AG04450 (cell line): ENCODE measurements at places on chromosomes 6 and 20.

GRCh38 chr20:61878478-61879302 lies 187.0 kb downstream of the TAF4 start:
- DNase-seq = no peak

- no peak for DNase-seq
These were observed 80.5 kb downstream of the CEBPB start for GRCh38 chr20:50271176-50271575.

DNA sequence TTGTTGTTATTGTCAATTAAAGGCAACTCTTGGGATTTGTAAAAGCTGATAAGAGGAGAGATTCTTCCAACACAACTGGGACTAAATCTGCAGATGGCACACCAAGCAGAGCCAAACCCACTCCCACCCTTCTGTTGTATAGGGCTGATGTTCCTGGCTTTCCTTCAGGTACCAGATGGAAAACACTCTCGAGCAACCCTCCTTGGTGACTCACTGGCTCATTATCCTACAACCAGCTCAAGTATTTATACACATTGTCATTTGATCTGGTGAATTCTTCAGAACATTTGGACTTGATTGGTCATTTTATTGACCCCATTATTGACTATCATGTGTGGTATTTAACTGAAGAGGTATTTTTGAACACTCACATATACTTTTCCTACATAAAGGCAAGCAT lies 190.3 kb upstream of the PCSK2 start:
- DNase-seq = no peak

DNA sequence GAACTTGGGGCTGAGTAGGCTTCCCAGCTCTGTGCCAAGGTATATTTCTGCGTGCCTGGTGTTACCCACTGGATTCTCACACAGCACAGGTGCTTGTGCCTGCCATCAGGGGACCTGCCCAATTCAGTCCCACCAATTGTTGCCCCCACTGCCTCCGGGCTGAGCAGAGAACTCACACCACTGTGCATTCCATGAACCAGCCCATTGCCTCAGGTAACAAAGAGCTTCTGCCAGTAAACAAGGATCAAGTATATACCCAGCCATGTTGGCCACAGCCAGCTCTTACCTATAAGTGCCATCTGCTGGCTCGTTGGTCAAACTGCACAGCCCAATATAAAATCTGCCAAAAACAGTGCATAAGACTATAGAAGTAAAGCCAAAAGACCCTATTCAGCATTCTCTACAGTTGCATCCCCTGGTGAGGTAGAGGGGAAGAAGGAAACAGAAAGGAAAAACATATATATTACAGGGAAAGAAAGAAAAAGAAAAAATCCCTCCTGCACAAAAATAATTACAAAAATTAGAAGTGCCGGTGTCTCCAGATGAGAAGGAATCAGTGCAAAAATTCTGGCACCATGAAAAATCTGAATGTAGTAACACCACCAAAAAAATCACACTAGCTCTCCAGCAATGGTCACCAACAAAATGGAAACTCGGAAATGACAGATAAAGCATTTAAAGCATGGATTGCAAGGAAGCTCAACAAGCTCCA lies 241.4 kb downstream of the IBTK start:
- no peak for DNase-seq

DNA sequence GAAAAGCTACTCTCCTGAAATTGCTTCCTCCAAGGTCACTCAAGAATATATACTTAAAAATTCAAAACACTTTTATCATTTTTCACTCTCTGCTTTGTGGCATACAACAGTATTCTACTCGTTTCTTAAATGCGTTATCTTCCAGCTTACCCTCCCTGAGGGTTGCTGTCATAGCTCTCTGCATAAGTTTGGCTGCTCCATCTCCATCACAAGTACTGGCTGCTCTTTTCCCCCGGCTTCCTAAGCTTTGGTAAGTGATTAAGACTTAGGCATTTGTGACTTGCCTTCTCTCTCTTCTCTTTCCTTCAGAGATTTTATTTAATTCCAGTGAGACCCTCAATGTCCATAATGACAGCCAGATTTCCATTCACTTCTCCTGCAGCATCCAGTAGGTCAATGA lies 128.3 kb downstream of the NKAIN2 start:
- no peak for DNase-seq

DNA sequence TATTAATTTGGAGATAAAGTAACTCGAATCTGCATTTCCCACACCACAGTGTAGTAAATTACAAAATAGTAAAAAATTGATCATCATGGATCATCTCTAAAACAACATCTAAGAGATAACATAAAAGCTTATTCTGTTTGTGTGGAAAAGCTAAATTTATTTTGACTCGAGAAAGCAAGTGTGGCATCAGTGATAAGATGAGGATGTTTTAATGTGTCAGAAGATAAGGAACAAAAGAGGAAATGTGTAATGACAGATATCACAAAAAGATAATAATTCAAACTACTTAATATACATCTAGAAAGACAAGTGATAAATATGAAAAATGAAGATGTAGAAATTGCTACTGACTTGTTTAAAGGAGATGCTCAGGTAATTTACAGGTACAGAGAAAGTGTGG lies 74.1 kb downstream of the DNAH8 start:
- DNase-seq = no peak

- DNase-seq = no peak
These were observed 31.4 kb upstream of the SIRPG start for GRCh38 chr20:1688886-1689538.

DNA sequence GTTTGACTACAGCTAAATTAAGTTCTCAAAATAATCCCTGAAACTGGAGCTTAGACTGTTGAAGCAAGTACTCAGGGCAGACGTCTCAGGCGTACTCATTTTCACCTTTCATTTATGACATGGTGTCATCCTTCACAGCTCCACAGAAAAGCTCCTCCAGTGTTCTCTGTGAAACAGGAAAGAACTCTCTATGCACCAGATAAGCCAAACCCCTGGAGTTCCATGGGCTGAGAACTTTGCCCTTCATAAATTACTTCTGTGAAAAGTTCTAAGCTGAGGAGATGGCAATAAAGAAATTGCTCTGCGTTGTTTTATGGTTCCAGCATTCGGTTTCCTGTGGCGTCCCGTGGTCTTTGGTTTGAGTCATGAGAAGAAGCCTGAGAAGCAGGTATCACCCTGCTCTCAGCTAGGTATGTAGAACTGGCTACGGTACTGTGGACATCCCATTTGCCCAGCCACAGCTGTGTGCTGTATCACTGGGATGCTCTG lies 20.2 kb upstream of the RREB1 start:
- no peak for DNase-seq

- no peak for DNase-seq
These were observed 51.0 kb upstream of the CEP162 start for GRCh38 chr6:84278321-84278998.

GRCh38 chr6:24690593-24690992 lies 23.7 kb downstream of the ACOT13 start:
- DNase-seq = no peak

DNA sequence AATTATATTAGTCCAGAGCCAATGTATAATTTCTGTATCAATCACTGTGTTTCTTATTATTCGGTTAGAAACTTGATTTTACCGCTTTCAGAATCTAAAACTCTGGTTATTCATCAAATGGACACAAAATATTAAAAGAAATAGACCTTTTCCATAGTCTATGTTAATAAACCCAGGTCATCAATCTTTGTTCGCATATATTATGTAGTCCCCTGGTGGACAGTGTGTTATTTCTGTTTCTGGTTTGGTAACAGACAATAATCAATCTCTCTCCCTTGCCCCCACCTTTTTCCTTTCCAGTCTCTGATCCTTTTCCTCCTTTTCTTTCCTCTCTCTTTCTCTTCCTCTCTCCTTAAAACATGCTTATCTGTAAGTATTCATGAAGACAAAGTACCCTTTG lies 139.0 kb downstream of the FLRT3 start:
- DNase-seq = no peak

- no peak for DNase-seq
These were observed 1309.4 kb downstream of the EPHA7 start for GRCh38 chr6:92109956-92110355.

DNA sequence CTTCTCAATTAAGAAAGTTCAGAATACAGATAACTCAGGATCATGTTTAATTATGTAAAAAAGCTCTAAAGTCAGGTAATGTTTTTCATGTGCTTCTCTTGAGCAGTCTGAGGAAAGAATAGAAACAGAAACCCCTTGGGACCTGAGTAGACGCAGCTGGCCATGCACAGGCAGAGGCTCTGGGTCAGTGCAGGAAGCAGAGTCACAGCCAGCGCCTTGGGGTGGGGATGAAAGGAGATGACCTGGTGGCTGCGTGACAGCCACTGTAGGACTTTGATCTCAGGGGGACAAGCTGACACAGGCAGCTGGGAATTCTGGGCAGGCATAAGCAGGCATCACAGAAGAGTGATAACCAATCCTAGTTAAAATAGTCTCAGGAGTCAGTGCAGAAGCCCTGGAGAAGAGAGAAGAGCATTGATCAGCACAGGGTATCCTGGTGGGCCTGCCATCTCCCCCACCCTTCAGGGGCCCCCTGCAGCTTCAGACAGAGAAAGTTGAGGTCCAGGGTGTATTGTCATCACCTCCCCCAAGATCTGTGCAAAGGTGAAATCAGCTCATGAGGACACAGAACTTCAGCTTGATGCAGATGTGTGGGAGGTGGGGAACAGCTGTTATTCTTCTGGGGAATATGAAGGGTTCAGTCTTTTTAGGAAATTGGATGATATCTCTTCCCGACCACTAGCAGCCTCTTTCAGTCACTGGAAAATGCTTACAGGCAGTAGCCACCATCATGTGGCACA lies 6.4 kb downstream of the HLA-DQB1 start:
- no peak for DNase-seq

DNA sequence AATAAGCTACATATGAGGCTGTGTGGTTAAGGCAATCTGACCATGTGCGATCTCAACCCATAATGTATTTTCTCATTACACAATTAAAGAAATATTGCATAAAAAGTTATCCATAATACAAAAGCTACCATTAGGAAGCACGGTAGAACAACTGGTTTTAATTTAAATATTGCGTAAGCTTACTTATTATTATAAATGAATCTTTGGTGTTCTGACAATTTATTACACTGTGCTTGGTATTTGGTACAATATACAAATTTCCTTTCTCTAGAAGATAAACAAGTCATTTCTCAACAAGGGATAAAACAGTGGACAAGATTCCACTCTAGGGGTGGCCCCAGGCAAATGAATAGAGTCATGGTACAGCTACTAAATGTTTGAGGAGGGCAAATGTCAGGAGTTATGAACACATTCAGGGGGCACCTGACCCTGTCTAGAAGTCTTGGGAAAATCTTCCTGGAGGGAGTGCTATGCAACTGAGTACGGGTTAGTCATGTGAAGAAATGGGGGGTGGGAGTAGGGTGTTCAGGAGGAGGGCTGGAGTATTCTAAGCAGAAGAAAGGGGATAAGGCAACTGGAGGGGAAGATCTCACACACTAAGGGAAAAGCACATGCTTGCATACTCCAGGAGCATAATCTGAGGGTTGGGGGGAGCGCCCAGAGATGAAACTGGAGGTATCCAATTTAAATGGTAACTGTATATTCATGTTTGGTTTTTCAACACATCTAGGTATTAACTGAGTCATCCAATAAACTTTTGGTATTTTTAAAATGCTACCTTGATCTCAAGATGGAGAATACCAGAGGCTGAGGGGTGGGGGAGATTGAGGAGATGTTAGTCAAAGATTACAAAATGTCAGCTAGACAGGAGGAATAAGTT lies 296.9 kb upstream of the SGK1 start:
- no peak for DNase-seq

DNA sequence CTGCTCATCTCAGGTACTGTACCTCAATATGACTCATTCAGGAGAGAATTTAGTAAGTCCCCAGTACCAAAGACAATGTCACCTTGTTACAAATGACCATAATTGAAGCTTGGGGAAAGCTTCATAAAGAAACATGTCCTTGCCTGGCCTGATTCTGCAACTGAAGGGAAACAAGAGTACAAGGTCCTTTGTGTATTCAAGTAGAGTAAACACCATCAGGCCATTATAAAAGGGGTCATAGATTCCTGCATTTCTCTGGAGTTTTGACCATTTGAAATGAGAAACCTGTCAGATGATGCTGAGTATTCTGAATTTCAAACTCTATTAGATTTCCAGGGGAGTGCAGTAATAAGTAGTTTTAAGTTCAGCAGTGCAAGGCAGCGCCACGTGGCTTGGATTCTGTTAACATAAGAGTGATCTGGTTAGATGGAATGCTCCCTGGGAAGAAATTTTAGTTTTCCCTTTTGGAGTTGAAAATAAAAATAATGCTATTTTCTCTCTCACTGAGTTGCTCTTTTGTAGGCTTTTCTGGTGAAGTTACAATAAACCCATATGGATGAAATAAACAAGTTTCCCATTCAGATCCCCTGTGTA lies 1054.3 kb downstream of the EPHA7 start:
- DNase-seq = no peak

DNA sequence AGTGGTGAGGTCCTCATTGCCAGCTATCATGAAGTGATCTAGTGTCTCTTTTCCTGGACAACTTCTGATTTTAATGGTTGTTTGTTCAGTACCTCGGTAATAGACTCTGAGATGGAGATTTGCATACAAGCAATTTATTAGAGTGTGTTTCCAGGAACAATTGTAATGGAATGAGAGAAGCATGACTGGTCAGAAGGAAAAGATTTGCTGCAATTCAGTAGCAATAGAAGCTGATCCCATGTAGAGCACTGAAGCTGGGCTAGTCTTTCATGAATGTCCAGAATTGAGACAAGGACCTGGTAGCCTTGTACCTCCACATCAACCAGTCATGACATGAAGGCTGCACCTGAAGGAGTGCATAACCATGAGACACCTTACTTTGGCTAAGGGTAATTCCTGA lies 526.5 kb downstream of the NKAIN2 start:
- DNase-seq = no peak

DNA sequence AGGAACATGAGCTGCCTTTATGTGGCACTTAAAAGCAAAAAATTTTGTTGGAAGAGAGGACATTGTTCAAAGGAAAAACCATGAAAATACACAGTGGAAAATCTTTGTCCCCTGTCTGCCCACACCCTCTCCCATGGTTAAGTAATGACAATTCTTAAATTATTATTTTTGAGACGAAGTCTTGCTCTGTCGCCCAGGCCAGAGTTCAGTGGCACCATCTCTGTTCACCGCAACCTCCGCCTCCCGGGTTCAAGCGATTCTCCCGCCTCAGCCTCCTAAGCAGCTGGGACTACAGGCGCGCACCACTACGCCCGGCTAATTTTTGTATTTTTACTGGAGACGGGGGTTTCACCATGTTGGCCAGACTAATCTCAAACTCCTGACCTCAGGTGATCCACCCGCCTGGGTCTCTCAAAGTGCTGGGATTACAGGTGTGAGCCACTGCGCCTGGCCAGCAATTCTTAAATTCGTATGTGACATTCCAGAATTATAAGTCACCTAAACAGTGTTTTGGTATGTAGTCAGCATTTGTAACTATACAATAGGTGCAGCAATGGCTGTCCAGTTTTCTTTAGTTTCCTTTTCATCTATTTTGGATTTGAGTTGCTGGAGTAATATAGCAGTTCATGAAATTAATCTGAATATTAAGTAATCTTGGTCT lies 636 bp upstream of the SSR1 start:
- no peak for DNase-seq
